ENCODE measurements at places on chromosomes 16 and 17.

GRCh38 chr17:47810901-47811635 lies 10.5 kb downstream of the OSBPL7 start:
- no peak for DNase-seq

- no peak for DNase-seq
Observed at GRCh38 chr16:58465817-58466216, 34.1 kb upstream of the NDRG4 start.

DNA sequence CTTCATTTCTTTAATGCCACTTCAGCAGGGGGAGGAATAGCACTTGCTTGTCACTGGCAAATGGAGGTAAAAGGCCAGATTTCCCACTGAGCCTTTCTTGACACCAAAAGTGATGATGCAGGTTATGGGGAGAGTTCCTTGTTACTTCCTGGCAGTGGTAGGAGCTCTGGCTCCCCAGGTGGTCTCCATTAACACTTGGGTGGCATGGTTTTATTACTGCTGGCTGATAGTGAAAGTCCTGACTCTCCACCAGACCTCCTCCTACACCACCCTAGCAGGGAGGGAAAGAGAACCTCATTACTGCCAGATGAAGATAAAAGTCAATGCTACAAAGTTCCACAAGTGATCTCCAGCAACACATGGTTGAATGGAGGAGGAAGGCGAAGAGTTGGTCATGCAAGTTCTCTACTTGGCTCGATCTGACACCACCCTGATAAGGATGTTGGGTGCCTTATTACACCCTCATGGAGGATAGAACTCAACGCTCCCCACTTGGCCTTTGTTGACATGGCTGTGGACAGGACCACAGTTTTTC lies 152.7 kb upstream of the GNAO1 start:
- no peak for DNase-seq

DNA sequence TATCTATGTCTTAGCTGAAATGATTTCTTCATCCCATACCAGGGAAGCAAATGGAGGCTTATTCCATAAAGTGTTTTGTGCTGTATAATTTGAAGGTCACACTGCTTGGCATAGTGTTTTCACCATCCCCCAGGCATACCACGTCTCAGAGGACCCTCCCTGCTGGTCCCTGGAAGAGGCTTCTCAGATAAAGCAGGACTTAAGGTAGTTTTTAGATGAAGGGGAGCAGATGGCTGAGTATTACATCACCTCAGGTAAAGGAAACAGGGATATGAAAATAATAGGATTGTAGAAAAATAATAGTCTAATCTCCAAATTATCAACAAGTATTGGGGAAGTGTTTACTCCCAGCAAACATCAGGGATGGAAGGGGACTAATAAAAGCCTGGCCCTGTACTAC lies 7.3 kb upstream of the SMG1 start:
- DNase-seq: no peak

DNA sequence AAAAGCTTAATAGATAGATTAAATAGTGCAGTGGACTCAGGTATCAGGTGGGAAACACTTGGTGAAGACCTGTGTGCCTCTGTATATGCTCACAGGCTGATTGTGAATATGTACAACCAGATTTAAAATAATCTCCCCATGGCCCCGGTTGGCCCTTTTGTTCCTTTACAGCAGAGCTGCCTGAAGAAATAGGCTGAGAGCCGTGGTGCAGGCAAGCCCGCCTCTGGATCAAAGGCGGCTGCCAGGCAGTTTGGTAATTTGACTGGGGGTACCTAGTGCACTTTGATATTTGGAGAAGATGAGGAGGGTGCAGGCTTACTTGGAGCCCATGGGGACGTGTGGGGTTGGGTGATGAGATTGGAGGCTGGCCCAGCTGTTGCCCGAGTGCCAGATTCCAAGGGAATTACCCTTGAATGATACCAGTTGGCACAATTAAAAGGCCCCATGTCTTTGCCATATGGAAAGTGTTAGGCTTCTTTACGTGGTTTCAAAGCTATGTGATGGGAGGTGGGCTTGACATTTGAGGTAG lies 5.0 kb downstream of the NKD1 start:
- DNase-seq: no peak
